ENCODE measurements at places on chromosomes 6 and 20.

DNA sequence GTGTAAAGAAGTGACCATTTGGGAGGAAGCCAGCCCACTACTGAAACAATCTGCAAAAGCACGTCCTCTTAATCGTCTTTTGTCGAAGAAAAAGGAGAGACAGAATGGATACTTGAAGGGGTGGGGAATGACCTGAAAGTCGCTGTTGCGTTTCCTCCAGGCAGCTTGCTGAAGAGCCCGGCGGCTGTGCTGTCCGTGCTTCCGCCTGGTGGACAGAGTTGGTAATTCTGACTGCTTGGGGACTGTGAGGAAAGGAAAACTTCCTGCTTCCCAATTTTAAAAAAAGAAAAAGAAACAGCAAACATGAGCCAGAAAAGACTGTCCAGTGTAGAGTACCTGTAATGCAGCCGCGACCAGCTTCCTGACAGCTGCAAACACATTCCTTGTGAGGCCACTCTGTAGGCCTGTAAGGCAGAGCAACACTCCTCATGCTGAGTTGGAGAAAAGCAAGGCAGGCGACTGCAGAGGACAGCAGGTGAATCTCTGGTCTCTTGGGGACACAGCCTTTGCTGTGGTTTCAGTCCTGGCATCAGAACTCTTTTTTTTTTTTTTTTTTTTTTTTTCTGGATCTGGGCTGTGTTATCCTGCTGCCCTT is 251.1 kb upstream of the TBX18 start:
- no peak for DNase-seq

DNA sequence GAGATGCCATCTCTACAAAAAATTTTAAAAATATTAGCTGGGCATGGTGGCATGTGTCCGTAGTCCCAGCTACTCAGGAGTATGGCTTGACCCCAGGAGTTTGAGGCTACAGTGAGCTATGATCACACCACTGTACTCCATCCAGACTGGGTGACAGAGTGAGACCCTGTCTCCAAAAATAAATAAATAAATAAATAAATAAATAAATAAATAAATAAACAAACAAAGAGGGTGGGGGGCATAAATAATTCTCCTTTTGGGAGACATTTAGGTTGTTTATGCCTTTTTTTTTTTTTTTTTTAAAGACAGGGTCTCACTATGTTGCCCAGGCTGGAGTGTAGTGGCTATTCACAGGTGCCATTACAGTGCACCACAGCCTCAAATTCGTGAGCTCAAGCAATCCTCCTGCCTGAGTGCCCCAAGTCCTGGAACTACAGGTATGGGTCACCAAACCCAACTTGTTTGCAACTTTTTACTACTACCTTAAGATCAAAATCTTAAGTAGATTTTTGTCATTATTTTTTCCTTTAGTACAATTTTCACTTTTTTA is 29.5 kb downstream of the FASTKD5 start:
- DNase-seq = no peak

DNA sequence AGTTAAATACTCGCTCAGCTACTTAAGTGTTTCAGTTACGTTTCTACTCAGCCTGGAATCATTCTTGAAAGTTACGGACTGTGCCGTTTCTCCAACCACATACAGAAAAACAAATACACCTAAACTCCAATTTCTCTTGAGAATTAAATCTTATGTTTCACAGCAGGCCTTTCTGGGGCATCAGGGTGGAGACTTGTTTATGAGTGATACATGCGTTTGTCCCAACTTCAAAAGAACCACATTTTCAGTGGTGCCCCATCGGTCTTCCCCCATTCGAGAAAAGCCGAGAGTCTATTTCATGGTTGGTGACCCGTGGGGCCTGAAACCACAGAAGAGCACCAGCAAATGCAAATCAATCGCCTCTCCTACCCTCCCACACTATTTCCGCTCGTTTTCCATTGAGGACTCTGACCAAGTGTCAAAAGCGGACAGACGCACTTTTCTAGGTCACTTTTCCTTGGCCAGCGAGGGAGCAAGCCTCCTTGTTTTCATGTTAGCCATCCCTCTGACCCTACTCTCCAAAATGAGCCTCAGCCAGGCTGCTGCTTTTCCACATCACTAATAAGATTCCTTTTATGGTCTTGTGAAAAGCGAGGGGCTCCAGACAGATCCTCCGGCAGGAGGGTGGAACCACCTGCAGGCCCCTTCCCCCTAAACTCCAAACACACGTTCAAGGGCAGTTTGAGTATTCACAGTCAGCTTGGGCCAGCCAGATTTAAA is 3.1 kb downstream of the JAG1 start:
- DNase-seq = no peak

DNA sequence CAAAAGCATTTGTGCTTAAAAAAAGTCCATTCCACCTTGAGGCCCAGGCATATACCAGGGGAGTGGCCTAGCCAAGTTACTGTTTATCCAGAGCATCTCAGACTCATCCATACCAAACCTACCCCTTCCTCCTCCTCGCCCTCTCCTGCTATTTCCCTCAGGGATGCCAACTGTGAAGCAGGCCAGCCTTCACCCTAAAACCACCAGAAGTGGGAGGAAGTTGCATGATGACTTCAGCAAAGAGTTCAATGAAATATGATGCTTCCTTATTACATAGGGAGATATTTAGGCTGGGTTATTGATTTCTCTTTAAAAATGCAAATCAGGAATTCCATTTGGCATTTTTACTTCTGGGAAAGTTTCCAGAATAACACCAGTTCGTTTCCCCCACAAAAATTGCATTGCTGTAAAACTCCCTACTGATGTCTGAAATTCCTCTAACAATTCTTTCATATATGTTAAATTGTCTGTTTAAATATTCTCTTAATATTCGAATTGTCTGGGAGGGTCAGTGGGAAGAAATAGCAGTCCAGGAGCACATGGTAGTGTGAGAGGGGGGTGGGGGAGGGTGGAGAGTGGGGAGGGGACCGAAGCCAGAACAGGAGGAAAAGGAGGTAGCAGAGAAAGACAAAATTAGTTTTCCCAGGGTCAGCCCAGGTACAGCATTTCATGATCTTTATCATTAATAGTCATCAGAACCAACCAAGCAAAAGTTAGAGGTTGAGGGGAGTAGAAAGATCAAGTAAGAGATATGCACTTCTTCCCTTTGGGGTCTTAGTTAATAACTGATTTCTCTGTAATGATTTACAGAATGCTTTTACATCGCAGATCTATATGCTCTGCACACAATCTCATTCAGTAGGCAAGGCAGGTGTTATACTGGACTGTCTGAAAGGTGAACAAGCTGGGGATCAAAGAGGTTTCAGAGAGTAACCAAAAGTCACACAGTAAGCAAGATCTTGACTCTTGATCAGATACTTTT is 1.7 kb upstream of the TCP11 start:
- DNase-seq = no peak

DNA sequence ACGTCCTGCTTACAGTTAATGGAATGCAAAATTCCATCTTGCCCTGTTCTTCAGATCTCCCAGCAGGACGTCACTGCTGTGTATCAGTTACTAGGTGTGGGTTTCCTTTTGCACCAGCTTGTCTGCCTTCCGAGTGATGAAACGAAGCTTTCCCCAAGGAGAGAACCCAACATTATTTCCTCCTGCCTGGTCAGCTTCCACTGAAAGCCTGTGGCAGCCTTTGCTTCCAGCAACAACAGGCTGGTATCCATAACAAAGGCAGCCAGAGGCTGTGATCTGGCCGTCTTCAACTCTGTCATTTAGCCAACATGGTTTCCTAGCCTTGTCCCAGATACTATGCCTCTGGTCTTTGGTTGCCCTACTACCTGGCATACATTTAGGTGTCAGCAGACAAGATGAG is 78.9 kb upstream of the HEY2 start:
- no peak for DNase-seq

GRCh38 chr6:20230401-20231119 is 18.3 kb upstream of the MBOAT1 start:
- DNase-seq = no peak

DNA sequence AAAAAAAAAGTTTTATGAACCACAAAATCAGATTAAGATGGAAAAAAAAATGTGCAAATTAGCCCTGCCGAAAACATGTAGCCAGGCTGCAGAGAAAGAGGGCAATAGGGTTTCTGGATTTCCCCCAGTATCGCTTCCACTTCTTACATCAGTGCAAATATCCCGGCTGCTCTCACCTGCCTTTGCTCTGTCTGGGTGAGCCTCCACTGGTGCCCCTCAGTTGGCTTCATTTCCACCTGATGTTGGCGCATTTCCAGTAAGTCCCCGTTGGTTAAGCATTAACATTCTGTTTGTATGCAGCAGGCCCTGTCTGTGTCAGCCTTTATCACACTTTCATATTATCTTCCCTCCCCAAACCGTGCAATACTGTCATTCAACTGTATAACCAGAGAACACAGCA is 215.1 kb downstream of the CBLN4 start:
- no peak for DNase-seq

DNA sequence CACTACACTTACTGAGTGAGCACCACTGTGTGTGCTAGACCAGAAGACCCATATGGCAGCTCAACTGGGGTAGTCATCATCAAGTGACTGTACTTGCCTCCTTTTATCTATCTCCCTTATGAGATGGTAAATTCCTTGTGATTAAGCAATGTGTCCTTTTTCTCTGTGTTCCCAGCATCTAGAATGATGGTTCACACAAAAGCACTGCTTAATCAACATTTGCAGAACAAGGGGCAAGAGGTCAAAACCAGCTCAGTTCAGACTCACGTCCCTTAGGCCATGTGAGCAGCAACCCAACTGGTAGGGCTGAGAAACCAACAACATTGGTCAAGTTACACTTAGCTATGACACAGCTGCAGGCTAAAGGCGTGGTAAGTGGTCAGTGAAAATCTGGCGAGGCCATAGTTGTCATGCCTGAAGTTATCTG is 10.0 kb downstream of the TRAM2 start:
- no peak for DNase-seq

All from stimulated activated CD8-positive, alpha-beta memory T cell treated with anti-CD3 and anti-CD28 coated beads, Interleukin-4, amount 100 ng/mL, for 4 hours (primary cell).